CD4-positive, alpha-beta T cell treated with Interleukin-17A for 4 hours (primary cell): ENCODE measurements at places on chromosomes 16 and 17.

DNA sequence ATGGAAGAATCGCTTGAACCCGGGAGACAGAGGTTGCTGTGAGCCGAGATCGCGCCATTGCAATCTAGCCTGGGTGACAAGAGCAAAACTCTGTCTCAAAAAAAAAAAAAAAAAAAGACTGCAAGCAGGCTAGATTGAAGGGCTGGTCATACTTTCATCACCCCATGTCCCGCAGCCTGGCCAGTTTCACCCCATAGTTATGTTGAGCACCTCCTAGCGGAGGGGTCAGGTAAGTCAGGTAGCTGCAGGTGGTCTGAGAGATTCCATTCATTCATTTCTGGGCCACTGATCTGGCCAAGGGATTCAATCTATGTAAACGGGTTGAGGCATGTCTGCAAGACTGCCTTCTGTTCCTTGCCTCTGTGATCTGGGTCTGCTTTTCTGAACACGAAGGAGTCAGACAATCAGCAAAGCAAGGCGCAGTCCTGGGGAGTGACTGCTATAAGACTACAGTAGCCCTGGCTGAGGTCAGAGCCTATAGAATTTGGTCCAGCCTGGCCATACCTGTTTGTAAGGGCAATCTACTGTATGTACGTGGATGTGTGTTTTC is 23.6 kb upstream of the BPTF start:
- no peak for DNase-seq

DNA sequence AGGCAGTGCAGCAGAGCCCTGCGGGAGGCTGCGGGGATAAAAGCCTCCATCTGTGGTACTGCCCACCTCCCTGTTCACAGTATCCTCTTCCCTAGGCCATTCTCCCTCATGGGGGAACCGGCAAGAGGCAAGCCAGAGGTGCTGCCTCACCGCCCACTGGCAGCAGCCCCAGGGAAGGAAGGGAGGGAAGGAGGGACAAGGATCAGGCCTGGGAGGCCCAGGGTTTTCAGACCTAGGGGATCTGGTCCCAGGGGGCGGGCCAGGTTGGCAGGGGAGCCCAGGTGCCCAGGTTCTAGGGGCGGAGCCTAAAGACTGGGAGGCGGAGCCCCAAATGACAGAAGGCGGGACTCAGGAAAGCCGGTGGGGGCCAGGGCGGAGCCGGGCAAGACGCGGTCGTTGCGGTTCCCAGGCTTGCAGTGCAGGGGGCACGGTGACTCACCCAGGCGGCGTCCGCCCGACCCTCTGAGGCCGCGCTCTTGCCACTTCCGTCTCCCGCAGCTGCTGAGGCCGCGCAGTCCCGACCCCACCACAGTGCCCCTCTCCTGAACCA is 3.0 kb upstream of the MTMR4 start:
- no peak for DNase-seq

DNA sequence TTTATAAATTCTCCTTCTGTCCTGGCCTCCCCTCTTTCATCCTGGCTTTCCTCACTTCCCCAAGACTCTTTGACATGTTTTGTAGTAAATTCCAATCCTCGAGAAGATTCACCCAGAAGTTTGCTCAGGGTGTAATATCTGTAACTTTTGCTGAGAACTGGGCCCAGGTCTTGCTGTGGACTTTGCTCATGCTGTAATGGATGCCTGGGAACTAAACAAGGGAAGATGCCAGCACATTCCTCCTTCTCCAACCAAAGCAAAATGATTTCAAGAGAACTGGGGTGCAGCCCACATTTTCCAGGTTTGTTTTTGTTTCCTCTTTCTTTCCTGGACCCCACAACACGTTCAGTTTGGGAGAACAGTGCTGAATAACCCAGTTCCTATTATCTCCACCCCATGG is 6.6 kb upstream of the SALL1 start:
- DNase-seq = no peak

- no peak for DNase-seq
Observed at GRCh38 chr16:21339941-21340340, 61.9 kb upstream of the CRYM start.

GRCh38 chr17:79955167-79955549 is 80.5 kb downstream of the TBC1D16 start:
- no peak for DNase-seq

DNA sequence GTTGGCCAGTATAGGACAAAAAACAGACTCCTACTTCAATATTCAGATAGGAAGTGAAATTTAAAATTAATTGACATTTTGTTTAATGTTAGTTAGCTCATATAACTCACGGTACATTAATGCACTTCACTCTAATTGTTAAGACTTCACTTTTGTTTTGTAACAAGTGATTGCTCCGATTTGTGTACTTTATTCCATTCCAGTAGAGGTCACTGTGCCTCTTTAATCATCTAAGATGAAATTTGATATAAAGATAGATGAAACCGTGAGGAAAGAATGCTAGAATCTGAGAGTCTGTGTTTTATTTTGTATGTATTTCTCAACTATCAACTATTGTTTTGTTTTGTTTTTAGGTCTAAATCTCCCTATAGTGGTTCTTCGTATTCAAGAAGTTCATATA is 29.0 kb downstream of the RBBP6 start:
- no peak for DNase-seq

- DNase-seq = no peak
Observed at GRCh38 chr16:2819939-2820835, 3.1 kb downstream of the PRSS21 start.

DNA sequence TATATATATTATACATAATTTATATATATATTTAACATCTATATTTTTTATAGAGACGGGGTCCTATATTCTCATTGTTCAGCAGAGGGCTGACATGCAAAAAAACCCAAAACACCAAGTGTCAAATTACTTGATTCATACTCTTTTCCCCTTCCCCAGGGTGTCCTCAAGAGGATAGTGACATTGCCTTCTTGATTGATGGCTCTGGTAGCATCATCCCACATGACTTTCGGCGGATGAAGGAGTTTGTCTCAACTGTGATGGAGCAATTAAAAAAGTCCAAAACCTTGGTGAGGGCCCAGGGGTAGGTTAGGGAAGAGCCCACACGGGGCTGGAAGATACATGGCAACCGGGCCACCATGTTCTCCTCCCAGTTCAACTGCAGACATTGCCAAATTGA is 11.0 kb downstream of the ITGAM start:
- DNase-seq = no peak

- DNase-seq = no peak
Observed at GRCh38 chr17:79776376-79777119, 1.4 kb upstream of the CBX2 start.

DNA sequence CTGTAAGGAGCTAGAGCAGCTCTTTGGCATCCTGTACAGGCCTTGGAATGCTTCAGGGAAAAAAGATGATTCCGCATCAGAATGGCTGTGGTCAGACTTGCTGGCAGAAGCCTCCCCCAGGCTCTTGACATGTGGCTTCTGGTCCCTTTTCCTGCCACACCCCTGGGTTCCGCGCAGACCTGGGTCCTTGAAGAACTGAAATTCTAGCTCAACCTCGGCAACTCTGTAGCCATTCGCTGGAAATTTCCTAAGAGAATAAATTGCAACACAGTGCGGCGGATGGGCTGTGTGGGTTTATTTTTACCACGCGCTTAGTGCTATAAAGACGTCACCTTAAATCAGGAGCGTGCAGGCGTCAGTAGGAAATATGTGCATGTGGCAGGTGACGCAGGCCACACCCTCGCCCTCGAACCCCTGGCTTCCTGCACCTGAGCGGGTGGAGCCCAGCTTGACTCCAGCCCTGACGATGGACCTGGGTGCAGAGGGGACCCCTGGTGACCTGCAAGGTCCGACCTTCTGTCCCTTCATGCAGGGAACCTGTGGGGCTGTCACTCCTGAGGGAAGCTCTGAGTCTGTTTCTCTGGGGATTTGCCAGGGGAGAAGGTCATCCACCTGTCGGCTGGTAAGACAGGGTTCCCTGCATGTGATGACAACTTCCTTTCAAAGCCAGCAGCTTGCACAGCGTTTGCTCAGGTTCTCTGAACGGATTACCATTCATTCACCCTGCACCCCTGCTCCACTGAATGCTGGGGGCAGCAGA is 46.3 kb downstream of the METRNL start:
- DNase-seq = no peak

DNA sequence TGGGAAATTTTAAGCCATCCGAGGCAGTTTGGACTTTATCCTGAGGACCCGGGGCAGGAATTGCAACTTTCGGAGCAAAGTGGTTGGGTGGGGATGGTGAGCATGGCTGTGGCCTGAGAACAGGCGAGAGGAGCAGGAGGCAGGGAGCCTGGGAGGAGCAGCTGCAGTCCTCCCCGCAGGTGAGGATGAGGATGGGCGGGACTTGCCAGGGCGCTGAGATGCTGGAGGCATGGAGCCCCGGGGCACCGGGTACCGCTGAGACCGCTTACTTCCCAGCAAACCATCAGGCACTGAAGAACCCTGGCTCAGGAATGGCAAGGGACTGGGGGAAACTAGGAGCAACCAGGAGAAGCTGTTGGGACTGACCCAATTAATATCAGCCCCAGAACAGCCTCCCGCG is 210.8 kb downstream of the GSG1L start:
- DNase-seq = no peak

GRCh38 chr16:15509593-15510535 is 75.5 kb downstream of the BMERB1 start:
- peak; percentile 5 for DNase-seq

DNA sequence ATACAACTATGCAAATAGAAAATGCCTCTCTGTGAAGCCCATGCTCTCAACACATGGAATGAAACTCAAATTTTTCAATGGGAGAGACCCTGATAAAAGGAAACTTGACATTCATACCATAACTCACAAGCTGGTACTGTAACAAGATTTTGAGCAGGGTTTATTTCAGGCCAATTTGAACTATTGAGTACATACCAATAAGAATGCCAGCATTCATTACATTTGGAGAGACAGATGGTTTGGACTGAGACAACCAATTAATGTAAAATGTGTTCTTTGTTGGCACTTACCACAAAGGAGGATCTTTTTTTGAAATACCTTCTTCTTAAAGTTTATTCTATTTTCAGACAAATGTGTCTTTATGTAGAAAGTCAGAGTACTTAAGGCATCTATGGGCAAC is 1357.0 kb upstream of the GOT2 start:
- no peak for DNase-seq

GRCh38 chr16:25060920-25061319 is 45.8 kb upstream of the ARHGAP17 start:
- peak; percentile 46 for DNase-seq

GRCh38 chr17:28404812-28405570 is 1.0 kb downstream of the SLC46A1 start:
- DNase-seq = no peak

DNA sequence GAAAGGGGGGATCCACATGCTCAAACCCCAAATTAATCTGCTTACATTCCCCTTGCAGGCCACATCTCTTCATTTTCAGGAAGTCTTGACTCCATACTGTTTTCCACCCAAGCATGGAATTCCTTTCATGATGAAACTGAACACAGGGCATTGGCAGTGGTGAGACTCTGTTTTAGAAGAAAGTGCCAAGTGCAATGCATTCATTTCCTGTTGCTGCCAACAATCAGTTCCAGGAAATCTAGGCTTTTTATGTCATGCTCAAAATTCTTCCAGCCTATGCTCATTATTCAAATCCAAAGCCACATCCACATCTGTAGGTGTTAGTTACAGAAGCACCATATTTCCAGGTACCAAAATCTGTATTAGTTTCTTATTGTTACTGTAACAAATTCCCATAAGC is 4.1 kb downstream of the CCL2 start:
- no peak for DNase-seq
